ENCODE measurements at places on chromosomes 11 and 22.
A peak's percentile ranks its signal among the peaks of the same experiment; 100 is the strongest.

DNA sequence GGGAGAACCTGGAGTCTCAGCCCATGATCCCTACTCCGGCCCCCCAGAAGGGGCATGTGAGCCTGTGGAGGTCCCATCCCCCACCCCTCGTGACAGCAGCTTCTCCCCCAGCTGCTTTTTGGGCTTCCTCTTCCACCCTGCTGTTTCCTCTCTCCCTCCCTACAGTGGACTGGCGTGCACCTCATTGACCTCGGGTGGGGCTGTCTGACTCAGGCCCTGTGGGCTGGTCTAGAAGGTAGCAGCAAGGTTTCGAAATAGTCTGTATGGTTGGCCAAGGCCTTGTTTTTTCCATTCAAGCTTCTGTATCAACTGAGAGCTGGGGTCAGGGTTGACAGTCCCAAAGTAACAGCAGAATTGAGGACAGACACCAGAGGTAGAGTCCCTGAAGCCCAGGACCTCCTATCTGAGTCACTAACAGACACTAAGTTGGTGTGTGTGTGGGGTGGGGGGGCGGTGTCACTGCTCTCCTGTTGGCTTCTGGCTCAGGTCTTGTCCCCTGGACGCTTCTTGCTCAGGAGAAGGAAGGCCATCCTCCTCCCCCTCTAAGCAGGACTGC is 7.7 kb downstream of the SLC37A2 start:
- DNase-seq: peak; percentile 31

GRCh38 chr11:119157063-119157462 is 8.2 kb downstream of the ABCG4 start:
- DNase-seq: no peak

GRCh38 chr11:23988381-23989006 is 508.4 kb upstream of the LUZP2 start:
- DNase-seq: peak; percentile 86

GRCh38 chr11:19727246-19727645 is 14.6 kb downstream of the NAV2 start:
- DNase-seq: peak; percentile 47

GRCh38 chr11:65188486-65188885 is 6.8 kb downstream of the CAPN1 start:
- no peak for DNase-seq

DNA sequence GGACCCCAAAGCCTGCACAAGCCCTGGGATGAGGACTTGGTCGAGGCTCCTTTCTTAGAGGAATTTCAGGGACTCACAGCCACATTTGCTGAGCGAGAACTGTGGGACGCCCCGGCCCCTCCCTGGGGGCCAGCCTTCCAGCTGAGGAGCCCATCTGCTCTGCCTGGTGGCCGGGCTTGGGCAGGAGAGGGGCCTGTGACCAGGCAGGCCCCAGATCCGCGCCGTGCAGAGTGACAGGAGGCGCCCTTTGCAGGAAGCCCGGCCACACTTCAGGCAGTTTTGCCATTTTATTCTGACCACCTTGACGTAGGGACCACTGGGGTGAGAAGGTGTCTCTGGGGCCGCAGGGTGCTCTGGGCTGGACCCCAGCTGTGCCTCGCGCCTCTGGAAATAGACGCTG is 35.6 kb downstream of the TPCN2 start:
- no peak for DNase-seq

DNA sequence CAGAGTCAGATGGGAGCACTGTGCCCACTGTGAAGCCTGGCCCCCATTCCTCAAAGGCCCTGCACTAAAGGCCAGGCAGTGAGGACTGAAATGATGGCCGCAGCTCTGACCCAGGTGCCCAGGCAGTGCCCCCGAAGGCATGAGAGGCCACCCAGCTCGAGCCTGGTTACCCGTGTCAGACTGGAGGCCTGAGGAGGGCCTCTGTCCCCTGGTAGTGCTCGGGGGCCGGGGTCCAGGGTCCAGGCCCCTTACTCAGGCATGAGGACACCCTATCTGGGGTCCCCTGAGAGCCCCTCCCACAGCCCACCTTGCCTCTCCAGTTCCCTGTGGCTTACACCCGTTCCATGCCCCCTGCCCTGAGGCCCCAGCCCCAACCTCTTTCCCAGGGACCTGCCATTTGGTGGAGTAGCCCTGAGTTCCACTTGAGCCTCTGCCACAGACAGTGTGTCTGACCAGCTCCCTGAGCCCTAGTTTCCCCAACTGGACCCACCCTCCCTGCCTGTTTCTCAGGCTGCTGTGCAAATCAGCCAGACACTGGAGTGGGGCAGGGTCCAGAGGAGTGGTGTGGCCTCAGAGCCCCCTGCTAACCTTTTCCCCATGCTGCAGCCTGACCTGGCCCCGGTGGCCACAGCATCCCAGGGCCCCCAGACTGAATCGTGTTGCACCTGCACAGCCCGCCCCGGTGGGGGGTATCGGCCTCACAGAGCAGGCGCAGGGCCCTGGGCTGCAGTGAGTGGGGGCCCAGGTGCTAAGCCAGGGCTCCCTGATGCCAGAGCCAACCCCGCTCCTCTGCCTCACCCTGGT is 10.8 kb upstream of the ANKRD13D start:
- DNase-seq: no peak

GRCh38 chr11:46686886-46687795 is 13.3 kb downstream of the ARHGAP1 start:
- peak; percentile 78 for DNase-seq

DNA sequence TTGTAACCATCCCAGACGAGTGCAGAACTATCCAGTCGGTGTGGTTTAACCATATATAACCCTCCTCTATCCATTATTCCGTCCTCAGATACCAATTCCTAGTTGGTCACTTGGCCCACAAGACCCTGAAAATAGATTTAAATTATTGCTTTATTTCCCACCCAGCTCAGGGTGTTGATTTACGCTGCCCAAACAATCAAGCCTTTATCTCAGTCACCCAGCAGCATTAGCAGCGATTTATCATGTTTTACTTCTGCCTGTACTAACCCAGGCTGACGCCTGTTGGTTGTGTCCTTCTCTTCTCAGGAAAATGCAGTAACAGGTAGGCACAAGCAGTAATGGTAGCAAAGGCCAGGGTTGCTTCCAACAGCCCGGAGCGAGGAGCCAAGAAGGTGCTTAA is 81.2 kb downstream of the DSCAML1 start:
- no peak for DNase-seq

- peak; percentile 5 for DNase-seq
Observed at GRCh38 chr11:15569305-15570025, 454.7 kb downstream of the INSC start.

GRCh38 chr11:122331079-122331478 is 215.1 kb upstream of the BLID start:
- DNase-seq: no peak

GRCh38 chr22:39666495-39666894 is 95.9 kb downstream of the CACNA1I start:
- DNase-seq: no peak

GRCh38 chr11:28615542-28615941 is 507.4 kb downstream of the METTL15 start:
- DNase-seq: peak; percentile 31

DNA sequence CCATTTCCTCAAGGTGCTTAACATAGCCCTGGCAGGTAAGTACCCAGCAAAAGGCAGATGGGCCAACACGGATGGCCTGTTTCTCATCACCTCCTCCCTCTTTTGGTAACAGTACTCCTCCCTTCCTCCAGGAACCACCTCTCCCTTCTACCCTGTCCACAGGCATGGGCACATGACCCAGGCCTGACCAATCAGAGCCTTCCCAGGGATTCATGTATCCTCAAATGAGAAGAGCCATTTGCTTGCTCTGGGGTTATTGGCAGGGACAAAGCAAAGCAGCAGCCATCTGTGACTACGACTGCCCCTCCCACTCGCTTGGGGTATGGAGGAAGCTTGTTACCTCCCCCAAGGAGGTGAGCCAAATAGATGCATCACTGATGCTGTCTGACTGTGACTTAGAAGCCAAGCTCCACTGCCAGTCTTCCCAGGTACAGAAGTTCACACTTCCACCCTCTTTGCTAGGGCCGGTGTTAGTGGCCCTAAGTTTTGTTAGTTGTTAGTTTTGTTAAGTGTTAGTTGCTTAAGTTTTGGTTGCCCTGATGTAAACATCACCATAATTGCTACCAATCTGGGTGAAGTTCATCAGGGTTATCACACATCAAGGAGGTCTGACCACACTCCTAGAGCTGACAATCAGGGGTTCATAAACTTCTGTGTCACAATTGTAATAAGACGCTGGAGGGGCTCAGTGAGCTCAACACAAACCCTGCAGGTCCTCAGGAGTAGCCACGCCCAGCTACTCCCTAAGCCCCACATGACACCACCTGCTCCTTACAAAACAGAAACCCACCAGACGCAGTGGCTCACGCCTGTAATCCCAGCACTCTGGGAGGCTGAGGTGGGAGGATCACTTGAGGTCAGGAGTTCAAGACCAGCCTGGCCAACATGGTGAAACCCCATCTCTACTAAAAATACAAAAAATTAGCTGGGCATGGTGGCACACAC is 57.3 kb downstream of the ARFGAP3 start:
- DNase-seq: no peak

DNA sequence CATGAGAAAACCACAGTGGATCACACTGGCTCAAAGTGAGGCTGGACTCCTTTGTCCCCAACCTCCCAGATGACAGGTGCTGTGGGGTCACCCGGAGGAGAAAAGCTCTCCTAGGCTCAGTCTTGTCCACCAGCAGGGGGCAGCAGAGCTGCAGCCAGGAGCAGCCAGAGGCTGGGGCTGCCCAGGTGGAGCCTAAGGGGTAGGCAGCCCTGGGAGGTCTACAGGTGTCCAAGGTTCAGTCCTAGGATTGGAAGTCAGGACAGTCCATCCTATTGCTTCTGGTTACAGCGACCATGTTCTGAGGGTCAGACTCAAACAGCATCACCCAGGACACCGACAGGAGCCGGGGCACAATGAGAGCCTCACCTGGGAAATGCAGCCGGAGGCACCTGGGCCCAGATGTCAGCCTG is 77.6 kb upstream of the IGLL5 start:
- DNase-seq: no peak

DNA sequence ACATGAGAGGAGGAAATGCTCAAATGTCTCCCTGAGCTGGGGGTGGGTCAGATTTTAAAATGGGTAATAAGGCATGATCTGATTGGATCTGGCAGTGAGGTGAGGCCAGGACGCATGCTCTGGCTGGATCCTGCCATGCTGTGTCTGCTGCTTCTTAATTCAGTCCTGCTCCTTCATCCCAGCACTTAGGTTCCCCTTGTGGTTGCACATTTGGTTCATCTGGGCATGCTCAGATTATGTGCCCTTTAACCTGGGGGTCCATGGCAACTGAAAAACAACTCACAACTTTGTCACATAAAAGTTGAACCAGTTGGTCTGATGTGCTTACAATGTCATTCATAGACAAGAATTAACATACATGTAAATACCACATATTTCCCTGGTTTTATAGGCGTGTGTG is 67.9 kb downstream of the PIWIL4 start:
- DNase-seq: no peak

- no peak for DNase-seq
Observed at GRCh38 chr22:18077087-18077638, 627 bp upstream of the PEX26 start.

GRCh38 chr11:81197396-81197795 is 1536.3 kb downstream of the FAM181B start:
- DNase-seq: no peak

GRCh38 chr11:74953451-74953850 is 4.4 kb downstream of the SPCS2 start:
- DNase-seq: no peak

DNA sequence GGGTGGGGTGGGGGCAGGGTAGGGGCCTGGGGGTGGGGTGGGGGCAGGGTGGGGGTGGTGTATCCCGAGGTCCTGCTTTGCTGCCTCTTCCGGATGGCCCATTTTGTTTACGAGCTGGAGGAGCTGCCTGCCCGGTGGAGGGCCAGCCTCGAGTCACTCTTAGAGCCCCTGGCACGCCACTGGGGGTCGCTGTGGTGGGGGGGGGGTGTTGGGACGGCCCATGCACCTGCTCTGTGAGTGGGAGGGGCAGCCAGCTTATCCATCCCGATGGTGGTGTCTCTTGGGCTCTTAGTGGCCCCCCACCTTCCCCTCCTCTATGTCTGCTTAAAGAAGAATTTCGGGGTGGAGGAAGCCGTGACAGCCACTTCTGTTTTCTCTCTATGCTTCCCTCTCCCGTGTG is 24.6 kb downstream of the MRGPRD start:
- no peak for DNase-seq

- DNase-seq: no peak
Observed at GRCh38 chr11:67397536-67397935, 4.1 kb downstream of the PPP1CA start.

DNA sequence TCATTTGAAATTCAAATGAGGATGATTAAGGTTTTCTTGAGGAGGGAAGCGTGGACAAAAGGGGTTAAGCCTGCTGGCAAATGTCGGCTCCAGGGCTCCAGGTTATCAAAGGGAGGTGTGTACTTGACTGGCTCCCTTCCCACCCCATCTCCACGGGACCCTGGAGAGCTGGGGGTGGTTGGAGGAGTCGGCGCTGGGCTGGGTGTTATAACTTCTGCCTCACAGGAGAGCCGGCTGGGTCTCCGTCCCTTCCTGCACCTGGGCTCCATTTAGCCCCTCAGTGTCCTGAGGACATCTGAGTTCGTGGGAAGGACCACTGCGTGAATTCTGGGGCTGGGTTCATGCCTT is 15.6 kb downstream of the POU2F3 start:
- DNase-seq: no peak

DNA sequence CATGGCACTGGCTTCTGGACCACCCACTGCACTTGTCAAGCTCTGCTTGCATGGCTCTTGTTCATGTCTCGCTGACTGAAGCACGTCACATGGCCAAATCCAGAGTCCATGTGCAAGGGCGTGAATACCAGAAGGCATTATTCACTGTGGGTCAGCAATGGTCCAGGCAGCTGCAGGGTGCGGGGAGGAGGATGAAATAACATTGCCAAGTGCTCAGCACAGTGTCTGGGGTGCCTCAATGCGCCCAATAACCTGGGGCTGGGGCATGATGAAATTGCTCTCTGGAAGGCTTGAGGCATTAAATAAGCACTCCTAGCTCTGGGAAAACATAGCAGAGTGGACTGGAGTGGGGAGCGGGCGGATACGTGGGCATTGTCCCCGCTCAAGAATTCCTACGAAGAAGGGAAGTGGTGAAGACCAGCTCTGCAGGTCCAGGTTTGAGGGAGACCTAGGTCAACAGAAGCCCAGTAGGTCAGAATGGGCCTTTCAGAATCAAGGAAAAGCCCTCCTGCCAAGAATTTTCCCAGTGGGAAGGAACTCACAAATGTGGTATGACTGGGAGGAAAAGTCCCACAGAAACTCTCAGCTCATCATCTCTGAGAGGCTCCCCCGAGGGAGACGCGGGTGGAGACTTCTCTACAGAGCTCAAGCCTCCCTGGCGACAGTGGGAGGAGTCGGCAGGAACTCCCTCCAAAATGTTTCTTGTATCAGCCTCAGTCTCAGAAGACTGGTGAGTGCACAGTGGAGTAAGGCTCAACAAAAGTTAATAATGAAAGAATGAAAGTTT is 15.3 kb upstream of the ACCSL start:
- DNase-seq: peak; percentile 31

Measured in astrocyte of the spinal cord (primary cell).